ENCODE measurements at places on chromosomes 13 and 19.

DNA sequence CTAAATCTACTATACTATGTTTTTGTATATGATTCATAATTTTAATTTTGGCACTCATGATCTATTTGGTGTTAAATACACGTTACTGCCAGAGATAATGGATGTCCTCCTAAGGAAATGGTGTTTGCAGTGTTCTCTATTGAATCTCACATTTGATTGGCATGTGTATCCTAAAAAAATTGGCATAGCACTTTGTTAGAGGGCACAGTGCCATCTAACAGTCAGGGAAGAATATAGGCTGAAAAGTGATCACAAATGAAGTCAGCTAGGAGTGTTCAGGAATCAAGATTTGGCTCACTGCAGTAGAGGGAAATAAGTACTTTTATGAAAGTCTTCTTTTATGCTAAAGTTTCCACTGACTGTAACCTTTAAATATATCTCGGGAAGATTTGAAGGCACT is 624.6 kb downstream of the GPC6 start:
- no peak for DNase-seq

DNA sequence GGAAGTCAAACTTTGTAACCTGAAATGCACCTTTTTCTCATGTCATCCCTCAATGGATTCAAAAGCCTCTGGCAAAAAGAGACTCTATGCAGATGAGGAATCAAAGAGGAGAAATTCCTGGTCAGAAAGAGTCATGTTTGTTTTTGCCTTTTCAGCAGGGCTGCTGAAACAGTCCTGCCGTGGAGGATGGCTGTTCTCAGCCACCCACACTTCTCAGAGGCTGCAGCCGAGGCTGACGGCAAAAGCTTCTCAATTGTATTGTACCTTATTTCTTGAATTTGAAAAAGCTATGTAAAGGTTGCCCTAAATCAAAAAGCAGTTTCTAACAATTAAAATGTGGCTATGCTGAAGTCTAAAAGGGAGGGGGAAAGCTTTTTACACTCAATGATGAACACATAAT is 385.3 kb downstream of the KCTD12 start:
- no peak for DNase-seq

DNA sequence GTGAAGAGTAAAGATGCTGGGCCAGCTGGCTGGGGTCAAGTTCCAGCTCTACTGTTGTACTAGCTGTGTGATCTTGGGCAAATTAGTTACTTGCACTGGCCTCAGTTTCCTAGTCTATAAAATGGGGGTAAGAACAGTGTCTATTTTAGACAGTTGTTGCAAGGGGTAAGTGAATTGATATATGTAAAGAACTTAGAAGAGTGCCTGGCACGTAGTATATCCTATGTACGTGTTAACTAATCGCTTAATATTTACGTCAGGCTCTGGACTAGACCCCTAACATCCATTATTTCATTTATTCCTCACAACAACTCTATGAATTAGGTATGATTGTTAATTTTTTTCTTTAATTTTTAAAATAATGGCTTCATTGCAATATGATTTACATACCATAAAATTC is 3.7 kb upstream of the LCP1 start:
- DNase-seq, result no peak

DNA sequence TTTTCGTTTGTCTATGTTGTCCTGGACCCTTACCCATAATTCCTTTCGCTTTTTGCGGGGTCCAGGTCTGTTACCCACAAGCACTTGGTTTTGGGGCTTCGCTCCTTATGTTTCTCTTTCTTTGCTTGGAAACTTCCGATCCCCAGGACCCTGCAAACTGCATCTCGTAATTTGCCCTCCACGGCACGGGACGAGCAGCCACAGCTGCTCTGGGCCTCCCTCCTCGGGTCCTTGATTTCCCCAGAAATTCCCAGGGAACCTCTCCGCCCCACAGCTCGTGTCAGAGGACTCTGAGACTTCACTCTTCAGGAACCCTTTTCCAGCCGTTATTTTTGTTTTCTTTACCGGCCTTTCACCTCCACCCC is 599 bp downstream of the SNRNP70 start:
- no peak for DNase-seq

GRCh38 chr13:46160065-46160464 is 21.9 kb downstream of the LCP1 start:
- no peak for DNase-seq

GRCh38 chr13:57611969-57612368 is 19.6 kb upstream of the PCDH17 start:
- no peak for DNase-seq
